Activated CD8-positive, alpha-beta memory T cell treated with anti-CD3 and anti-CD28 coated beads for 1 hour (primary cell): ENCODE measurements at places on chromosomes 3 and 15.
A peak's percentile ranks its signal among the peaks of the same experiment; 100 is the strongest.

DNA sequence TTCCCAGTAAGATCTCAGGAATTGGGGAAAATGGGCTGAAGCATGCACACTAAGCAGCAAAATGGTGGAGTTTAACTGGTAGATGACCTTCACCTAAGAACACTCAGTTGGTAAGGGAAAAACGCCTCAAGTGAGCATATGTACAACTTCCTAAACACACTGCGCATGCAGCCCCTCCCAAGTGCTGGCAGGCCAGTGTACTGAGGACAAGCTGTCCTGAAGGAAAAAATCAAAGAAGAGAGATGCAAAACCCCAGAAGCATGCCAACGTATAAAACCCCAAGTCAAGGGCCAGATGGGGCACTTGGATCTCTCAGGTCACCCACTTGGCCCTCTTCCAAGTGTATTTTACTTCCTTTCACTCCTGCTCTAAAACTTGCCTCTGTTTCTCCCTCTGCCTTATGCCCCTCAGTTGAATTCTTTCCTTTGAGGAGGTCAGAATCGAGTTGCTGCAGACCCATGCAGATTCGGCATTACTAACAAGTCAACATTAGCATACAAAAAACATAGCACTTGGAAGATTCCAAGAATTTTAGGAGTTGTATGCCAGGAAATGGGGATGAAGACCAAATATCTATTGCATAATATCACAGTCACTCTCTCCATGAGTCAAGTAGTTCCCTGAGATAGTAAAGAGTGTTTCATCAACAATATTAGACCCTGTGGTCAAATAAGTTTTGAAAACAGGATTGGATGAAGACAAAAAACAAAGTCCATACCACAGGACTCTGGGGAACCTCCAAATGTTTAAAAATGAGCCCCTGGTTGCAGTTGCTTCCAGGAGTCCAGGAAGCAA, 10.8 kb upstream of the FYCO1 start:
- DNase-seq: no peak

GRCh38 chr15:62482785-62483429, 317.8 kb upstream of the C2CD4B start:
- no peak for DNase-seq

DNA sequence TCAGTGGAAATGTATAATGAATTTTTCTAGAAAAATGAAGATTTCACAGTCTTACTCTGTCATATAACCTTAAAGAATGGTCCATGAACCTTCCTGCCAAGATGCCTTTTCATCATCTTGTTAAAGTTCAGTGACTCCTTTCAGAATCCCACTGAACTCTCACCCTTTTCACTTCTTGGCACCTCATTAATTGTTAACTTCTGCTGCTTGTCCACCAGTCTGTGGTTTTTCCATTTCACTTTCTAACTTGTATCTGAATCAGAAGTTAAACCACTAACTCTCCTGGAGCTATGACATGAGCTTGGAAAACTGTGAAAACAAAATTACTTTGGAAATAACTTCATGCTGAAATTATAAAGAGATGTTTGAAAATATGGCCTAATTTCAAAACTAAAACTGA, 281.2 kb upstream of the ALCAM start:
- DNase-seq: no peak

DNA sequence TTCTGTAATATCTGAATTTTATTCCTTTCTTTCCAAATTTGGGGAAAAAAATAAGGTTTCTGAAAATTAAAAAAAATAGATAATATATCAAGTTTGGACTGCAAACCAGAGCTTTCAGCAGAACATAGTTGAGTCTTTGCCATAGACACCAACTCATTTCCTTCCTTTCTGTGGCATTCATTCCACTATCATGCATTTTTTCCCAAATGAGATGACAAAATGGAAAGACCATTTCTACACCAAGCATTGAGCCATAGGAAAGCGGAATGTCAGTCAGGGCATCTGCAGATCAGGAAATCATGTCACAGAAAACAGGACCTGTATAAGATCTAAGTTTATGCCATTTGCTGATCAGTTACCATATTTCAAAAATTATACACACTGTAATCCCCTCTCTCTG, 333.3 kb upstream of the THBS1 start:
- DNase-seq: no peak

- DNase-seq: no peak
These were observed 16.5 kb downstream of the PLXNA1 start for GRCh38 chr3:126999383-126999782.

- no peak for DNase-seq
These were observed 39.6 kb upstream of the CTNNB1 start for GRCh38 chr3:41159588-41160189.

- no peak for DNase-seq
These were observed 2.5 kb upstream of the PLA2G4F start for GRCh38 chr15:42158941-42159340.

- no peak for DNase-seq
These were observed 130.1 kb upstream of the LINGO1 start for GRCh38 chr15:77762747-77763355.

DNA sequence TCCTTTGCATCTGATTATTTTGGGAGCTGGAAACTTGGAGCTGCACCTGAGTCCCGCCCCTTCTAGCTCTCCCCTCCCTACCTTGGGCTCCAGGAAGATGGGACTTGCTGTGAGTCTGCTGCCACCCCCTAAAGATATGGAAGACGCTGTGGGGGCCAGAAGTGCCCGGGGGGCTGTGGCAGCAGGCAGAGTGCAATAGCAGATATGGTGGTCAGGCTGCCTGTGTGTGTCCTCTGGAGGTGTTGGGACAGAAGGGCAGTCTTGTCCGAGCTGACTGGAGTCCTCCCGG, 485 bp downstream of the PAK6 start:
- no peak for DNase-seq

GRCh38 chr3:168548719-168549118, 453.0 kb upstream of the GOLIM4 start:
- no peak for DNase-seq

- no peak for DNase-seq
These were observed 600.5 kb downstream of the EDEM1 start for GRCh38 chr3:5787861-5788488.

- peak; percentile 13 for DNase-seq
These were observed 33.9 kb downstream of the GRK7 start for GRCh38 chr3:141796889-141797781.

- DNase-seq: no peak
These were observed 11.4 kb downstream of the RAB6B start for GRCh38 chr3:133884054-133884886.

DNA sequence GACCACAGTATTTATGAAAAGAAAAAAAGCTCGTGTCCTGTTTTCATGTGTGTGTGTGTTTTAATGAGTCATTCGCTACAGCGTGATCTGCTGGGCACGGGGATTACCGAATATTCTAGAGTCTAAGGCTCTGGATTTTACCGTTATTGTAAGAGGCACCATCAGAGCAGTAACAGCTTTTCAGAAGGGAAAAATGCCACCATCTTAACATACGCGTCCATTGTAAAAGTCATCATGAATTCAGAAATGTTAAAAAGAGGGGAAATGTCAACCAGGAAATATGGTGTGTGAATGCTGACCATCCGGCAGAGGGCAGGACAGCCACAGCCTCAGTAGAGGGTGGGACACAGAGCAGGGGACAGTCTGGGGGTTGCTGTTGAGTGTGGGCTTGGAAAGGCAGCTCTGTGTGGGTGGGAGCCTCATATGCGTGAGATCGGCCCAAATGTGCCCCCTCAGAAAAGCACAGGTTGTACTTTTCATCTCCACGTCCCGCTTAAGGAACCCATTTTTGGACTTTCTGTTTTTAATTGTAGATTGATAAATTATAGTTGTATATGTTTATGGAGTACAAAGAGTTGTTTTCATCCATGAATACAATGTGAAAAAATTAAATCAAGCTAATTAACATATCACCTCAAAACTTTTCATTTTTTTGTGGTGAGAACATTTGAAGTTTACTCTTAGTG, 69.6 kb downstream of the ASB7 start:
- no peak for DNase-seq

GRCh38 chr3:119679874-119680273, 2.7 kb upstream of the COX17 start:
- DNase-seq: no peak

GRCh38 chr3:25818335-25818734, 28.4 kb downstream of the OXSM start:
- DNase-seq: no peak

DNA sequence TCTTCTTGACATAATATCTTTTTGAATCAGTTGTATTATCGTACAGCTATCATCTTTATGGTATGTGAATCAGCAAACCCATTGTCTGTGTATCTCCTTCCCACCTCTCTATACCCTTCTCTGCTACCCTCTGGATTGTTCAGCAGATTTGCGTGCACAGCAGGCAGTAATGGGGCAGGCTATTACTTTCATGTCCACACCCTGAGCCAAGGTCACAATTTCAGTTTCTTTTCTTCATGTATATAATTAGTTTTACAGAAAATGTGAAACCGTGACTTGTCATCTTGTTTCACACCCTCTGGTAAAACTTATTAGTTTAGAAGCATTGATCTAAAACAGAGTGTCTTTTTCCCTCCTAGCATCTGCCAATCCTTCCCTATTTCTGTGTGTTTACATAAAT, 770.4 kb upstream of the SEMA6D start:
- no peak for DNase-seq

DNA sequence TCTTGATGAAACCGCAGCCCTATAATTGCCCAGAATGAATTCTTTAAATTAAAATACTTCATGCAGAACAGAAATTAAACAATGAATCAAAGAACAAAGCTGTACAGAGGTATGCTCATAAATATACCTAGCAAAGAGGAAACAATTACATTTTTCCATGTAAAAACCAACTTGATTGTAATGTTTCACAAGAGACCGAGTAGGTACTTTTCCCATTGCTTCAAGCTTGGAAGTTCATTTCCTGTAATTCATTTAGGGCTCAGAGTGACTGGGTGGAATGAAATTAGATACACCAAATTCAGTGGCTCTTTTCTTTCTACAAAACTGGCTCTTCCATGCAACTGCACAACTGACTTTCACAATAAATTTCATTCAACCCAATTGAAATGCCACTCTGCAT, 51.4 kb downstream of the FHIT start:
- no peak for DNase-seq
